ENCODE measurements at places on chromosomes 6 and 20.

GRCh38 chr6:43772681-43773049 lies 2.7 kb downstream of the VEGFA start:
- DNase-seq: no peak

GRCh38 chr20:43532416-43533055 lies 25.0 kb downstream of the L3MBTL1 start:
- DNase-seq: no peak

DNA sequence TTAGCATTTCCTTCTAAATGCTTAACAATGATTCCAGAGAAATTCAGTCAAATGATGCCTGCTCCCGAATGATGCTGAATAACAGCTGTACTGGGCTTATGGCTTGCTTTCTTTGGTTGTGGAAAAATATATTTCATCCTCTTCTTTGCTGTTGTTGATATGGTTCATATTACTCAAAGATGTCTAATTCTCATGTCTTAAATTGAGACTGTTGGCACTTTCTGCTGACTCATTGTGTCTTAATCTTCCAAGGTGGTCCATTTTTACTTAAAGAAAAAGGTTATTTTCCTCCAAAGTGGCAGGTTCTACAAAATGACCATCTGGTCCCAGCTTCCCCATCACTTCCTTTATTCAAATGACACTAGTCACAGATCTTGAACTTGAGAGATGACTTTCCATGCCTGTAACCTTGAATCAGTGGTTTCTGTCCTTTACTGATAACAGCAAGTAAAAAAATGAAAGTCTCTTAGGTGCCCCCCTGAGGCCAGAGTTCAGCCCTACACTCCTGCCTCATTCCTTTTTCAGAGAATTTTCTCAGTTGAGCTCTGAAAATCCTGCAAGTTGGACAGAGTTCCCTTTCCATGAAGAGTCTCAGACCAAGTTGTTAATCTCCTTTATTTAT lies 6.9 kb downstream of the SNAP25 start:
- DNase-seq: no peak

- DNase-seq: no peak
Measured at GRCh38 chr6:46684771-46685170, 2.9 kb upstream of the TDRD6 start.

Measured in stimulated activated effector memory CD8-positive, alpha-beta T cell treated with anti-CD3 and anti-CD28 coated beads, Interleukin-12 subunit alpha, Interleukin-12 subunit beta, amount 100 ng/mL, for 72 hours (primary cell).